ENCODE measurements at places on chromosomes 4 and X.

GRCh38 chr4:970854-971520, 2.4 kb downstream of the DGKQ start:
- DNase-seq = no peak

DNA sequence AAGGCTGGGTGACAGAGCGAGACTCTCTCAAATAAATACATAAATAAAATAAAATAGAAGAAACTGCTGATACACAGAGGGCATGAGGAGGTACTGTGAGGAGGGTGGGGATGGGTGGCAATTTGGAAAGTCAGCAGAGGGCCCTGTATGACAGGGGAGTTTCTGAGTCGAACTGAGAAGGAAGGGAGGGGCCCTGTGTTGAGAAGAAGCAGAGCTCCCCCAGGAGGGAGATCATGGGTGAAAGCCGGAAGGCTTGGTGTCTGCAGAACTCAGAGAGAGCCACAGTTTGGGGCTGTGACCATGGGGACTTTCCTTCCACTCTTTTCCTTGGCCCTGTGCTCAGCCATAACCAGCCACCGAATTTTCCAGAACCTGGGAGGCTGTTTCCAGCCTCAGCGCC, 24.8 kb upstream of the AFAP1 start:
- no peak for DNase-seq

GRCh38 chrX:115408771-115409400, 119.4 kb downstream of the LUZP4 start:
- DNase-seq = no peak

GRCh38 chr4:15982842-15983524, 20.0 kb upstream of the FGFBP2 start:
- DNase-seq = no peak

GRCh38 chrX:14697451-14697850, 168.1 kb downstream of the GLRA2 start:
- DNase-seq = no peak

DNA sequence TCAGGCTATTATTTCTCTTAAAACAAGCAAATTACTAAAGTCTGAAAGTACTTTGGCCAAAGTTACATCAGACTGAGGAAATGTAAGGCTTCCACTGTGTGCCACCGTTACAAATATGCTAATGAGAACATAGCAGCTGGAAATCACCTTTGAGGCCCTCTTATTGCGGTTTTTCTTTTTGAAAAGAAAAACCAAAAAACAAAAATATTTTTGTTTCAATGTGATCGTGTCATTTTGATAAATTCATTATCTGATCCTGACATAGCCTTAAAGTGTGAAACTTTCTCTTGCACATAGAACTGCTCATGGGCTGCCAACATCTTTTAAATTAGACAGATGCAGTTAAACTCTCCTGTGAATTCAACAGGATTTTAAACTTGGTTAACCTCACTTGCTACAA, 2.8 kb upstream of the TIFA start:
- no peak for DNase-seq

- no peak for DNase-seq
Observed at GRCh38 chrX:152913910-152914309, 16.0 kb downstream of the ZNF185 start.

- DNase-seq = no peak
Observed at GRCh38 chrX:150544835-150545770, 23.3 kb upstream of the MTM1 start.

- DNase-seq = no peak
Observed at GRCh38 chrX:69034451-69034850, 130.8 kb downstream of the PJA1 start.

GRCh38 chrX:104566681-104567501, 892 bp downstream of the IL1RAPL2 start:
- no peak for DNase-seq

DNA sequence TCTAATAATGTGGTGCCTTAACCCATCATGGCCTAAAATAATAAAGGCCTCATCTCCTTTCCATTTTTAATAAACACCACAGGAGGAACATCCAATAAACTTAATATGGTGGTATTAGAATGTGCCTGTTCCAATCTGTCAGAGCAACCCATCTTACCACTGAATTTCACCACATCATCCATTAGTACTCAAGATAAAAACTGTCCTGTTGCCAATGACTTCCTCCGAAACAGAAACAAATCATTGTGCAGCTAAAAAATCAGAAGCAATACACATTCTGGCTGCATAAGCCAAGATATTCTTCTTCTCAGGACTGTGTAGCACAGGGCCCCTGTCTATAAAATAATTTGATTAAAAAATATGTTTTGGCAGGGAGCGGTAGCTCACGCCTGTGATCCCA, 18.5 kb downstream of the TLR10 start:
- no peak for DNase-seq

GRCh38 chr4:188818300-188818699, 679.1 kb downstream of the TRIML1 start:
- no peak for DNase-seq

DNA sequence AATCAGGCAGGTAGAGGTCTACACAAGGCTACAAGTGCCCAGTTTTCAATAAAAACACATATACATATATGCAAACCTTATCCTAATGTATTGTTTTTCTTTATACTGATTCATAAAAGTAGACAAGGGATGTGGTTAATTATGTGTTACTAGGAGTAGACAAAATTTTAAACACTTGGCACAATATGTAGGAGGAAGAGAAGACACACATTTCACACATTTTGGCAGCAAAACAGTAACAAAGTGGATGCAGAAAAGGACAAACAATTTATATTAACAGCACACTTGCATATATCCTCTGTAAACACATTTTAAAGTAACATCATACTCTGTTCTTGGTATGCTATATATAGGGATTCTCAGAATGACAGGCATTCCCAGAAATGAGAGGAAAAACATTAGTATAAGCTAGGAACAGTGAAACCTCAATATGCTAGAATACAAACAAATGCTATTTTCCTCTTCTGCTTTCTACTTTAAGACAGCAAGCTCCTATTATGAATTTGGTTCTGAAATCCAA, 63.8 kb downstream of the GPRIN3 start:
- DNase-seq = no peak

- no peak for DNase-seq
Observed at GRCh38 chr4:4922441-4922840, 63.0 kb downstream of the MSX1 start.

- no peak for DNase-seq
Observed at GRCh38 chrX:20965270-20966044, 408.8 kb upstream of the CNKSR2 start.

- no peak for DNase-seq
Observed at GRCh38 chrX:38220415-38221390, at the start of gene SRPX. SRPX (minus strand) TSS chrX:38220871; CDS start chrX:38220792, 79 bp downstream.

- DNase-seq = no peak
Observed at GRCh38 chr4:53902786-53903185, 161.6 kb downstream of the CHIC2 start.

GRCh38 chr4:56907489-56908205, at the start of gene REST:
REST (plus strand) TSS chr4:56907900; CDS start chr4:56910639, 2,739 bp downstream.
- peak; percentile 79 for DNase-seq

- DNase-seq = no peak
Observed at GRCh38 chrX:149531599-149531998, 9.2 kb upstream of the EOLA1 start.

- no peak for DNase-seq
Observed at GRCh38 chr4:5700459-5700858, 7.9 kb downstream of the EVC2 start.

DNA sequence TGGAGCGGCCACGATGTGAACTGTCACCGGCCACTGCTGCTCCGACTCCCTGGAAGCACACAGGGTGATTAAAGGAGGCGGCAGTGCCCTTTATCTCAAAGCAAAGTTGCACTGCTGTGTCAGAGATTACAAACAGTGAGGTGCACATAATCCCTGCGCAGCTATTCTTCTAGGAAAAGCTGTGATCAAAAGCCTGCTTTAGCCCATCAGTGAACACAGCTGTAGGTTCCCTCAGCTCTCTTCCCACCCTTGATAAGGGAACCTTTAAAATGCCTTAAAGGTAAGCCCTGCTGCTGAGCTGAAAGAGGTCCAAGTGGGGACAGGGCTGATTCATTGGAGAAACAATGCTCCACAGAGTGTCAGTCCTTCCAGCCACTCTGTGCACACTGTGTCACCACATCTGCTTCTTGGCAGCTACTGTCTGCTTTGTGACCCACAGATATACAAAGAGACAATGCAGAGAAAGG, 127.6 kb downstream of the EIF4E start:
- DNase-seq = no peak

DNA sequence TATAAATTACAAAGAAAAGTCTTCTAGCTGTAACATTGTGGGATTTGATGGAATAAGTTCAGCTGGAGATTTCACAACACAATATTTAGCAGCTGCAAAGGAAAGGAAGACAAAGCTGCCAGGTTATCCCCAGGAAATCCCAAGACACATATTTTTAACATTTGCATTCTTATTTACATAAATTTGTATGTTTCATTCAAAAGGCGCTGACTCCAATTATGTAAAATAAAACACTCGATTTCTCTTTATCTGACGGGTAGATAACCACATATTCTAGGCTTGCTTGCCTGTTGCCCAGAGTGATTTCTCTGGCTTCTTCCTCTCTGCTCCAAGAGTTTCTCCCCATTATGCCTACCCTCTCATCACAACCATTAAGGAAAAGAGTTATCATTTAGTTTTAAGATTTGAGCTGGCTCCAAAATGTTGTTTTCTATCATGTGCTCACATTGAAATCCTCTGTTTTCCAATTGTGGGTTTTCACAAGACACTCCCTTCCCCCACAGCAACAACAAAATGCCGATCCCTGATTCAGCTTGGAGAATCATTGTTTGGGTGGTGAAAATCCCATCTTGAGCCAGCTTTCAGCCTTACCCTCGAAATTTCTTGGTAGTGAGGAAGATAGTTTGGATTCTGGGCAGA, 128.2 kb upstream of the RASGEF1B start:
- no peak for DNase-seq

DNA sequence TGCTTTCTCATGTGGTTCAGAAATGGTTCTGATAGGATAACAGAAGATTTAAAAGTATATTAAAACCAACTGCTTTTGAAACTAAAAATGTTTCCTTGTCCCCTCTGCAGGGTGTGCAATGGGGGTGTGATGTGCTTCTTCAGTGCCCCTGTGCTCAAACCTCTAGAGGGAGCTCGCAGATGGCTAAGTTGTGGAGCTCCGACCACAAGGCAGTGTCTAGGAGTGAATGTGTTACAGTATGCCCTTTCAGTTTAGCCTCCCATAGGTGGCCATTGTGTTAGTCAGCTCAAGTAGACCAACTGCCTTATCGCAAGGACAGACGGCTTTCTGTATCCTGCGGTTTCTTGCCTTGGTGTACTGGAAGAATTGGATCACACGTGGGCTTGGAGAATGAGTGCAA, 130.5 kb downstream of the TENT5D start:
- DNase-seq = no peak

DNA sequence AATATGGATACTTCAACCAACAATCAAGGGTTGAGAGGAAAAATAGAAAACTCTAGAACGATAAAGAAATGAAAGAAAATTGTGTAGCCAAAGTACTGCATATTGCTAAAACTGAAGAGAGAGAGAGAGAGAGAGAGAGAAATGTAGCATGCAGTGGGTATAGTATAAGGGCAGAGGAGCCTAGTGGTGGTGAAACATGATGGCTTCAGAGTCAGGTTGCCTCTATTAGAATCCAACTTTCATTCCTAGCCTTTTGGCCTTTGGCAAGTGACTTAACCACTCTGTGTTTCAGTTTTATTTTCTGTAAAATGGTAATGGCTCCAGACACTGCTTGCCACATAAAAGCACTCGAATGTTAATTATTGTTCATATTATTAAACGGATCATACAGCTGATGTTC, 71.2 kb upstream of the NAF1 start:
- no peak for DNase-seq

DNA sequence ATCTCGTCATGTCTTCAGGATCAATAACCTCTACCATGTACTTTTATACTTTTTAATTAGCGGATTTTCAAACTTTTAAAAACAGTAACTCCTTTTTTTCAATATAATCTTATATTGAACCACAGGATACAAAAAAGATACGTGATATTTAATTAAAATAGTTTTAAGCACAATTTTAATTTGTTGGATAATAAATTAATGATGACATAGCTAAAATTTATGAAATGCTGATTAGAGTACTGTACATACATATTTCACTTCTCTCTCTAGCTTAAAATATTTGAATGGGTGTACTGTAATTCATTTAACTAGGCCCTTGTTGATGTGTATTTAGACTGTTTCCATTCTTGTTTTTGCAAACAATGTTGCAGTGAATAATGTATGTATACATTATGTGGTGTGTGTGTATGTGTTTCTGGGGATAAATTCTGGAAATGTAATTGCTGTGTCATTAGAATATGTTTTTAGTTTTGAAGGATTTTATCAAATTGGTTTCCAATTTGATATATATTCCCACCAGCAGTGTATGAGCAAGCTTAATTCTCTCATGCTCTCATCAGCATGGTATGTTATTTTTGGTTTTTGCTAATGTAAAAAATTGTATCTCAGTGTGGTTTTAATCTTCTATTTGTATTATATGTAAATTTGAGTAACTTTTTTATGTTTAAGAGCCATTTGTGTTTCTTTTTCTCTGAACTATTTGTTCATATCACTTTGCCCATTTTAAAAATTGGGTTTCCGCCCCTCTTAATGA, 66.4 kb downstream of the CDKL5 start:
- no peak for DNase-seq

- DNase-seq = no peak
Observed at GRCh38 chrX:125782184-125782583, 383.9 kb downstream of the DCAF12L2 start.

GRCh38 chr4:182145334-182145905, 97.8 kb upstream of the TENM3 start:
- DNase-seq = no peak

DNA sequence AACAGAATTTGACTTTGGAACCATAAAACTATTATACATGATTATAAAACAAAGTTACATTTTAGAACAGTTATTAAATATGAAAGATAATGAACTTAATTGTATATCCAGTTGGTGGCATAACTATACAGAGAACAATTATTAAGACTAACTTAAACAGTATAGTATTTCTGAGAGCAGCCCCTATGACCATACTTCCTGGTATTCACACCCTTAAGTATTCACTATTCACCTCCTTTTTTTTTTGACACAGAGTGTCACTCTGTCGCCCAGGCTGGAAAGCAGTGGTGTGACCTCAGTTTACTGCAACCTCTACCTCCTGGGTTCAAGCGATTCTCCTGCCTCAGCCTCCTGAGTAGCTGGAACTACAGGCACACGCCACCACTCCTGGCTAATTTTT, 74.5 kb downstream of the FRYL start:
- no peak for DNase-seq

DNA sequence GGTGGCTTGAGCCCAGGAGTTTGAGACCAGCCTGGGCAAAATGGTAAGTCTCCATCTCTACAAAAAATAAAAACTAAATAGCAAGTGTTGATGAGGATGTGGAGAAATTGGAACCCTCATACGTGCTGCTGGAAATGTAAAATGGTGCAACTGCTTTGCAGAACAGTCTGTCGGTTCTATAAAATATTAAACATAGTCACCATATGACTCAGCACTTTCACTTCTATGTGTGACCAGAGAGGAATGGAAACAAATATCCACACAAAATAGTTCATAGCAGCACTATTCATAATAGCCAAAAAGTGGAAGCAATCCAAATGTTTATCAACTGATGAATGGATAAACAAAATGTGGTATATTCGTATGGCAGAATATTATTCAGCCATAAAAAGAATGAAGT, 60.8 kb upstream of the FMR1 start:
- no peak for DNase-seq

Data from activated T-cell treated with anti-CD3 and anti-CD28 coated beads for 1 hour (primary cell).